AG04449 (cell line): ENCODE measurements at places on chromosomes 3 and 15.

DNA sequence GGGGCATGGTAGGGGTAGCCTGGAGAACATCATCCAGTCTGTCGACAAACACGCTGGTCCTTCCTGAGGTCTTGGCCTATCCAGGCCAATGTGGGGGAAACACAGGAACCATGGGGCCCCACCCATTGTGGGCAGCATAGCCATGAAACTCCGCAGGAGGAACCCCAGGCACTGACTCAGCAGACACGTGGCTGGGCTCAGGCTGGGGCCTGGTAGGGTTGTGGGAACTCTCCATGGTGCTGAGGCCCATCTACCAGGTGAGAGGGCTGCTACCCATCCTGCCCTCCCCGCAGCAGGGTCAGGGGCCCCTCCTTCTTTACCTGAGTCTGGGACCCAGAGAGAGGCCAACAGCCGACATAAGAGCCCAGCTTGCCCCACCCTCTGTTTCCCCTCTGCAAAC is 22.6 kb upstream of the CACNA2D2 start:
- no peak for DNase-seq

DNA sequence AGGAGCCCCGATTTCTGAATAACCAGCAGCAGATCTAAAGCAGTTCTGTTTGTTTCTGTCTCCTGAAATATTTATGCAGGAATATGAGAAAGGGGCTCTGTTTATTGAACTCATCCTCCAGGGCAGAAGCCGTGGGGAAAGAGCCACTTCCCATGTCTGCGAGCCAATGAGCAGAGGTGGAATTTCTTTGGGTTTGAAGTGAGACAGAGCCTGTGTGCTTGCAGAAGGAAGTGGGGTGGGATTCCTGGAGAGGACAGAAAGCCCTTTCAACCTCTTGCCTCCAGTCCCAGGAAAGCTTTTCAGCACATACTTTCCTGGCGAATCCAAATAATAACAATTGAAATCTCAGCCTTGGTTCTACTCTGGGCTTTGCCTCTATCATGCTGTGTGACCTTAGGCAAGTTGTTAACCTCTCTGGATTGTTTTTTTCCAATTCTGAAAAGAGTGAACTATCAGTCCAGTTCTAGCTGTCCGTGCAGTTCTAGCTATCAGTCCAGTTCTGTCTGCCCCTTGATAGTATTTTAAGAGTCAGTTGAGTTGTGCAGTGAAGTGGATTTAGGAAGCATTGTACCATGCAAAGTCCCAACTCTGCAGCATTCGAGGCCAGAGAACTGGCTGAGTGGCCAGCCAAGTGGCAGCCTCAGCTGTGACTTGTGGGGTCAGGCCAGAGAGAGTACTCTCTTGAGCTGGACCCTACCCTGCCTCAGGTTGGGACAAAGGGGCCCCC is 15.9 kb downstream of the CORO2B start:
- DNase-seq = no peak

- DNase-seq = no peak
Measured at GRCh38 chr15:41554343-41554742, 4.7 kb upstream of the TYRO3 start.

DNA sequence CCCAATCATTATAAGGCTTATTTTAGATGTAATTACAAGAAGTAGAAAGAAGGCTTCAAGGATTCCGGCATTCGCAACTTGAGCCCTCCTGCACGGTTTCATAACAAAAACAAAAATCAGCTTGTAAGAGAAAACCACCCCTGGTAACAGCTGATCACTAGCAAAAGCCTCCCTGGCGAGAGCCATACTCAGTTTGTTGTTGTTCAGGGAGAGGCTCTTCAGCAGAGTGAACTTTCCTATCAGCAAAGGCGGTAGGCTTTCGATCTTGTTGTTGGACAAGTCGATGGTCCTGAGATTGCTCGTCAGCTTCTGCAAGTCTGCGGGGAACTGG is 710 bp downstream of the LRRC57 start:
- no peak for DNase-seq

DNA sequence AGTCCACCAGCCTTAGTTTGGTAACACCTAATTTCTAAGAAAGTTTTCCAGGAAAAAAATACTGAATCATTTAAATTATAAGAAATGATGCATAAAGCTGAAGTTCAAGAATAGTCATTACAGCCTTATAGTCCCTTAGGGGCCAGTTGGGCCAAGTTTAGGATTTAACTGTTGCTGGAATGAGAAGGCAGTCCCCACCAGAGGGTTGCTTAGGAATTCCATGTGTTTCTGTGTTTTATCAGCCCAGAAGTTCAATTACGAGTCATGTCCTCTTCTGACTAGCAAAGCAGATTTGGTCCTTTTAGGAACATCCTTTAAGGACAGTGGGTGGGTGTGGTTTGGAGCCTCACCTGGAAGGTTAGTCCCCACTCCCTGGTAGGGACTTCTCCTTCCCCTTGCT is 57.0 kb upstream of the NR2E3 start:
- DNase-seq = no peak

DNA sequence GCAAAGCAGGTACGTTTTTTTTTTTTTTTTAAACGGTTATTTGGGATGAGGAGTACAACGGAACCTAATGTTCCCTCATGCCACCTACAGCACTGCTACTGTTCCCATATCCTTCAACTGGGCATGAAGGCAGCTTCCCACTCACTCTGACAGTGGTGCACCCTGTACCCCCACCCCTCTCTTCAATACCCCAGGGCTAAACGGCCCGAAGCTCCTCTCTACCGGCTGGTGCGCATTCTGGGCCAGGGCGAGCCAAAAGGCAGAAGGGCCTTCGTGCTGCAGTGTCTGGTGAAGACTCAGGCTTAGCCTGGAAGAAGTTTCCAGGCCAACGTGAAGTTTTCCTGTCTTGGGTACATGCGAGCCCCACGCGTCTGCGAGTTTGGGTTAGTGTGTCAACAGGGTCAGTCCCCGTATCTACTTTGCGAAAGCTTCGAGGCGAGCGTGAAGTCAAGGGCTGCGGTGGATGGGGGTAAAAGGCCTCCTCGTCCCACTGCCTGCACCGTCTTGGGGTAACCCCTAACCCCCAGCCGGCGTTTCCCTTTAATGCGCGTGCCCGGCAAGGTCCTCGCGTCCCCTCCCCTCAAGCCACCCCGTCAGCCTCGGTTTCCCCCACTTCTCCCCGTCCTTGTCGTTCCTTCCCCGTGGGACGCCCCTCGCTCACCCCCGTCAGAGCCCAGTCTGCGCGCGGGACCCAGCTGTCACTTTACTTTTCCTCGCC is 765 bp upstream of the UBE2E2 start:
- DNase-seq = no peak
